Suprapubic skin (tissue), 4 donors: ENCODE measurements at places on chromosomes 2 and 18. TPM values are rescaled to one million over a fixed set of nuclear protein-coding genes. Genes with fewer than 3 reads are reported as not detected.

DNA sequence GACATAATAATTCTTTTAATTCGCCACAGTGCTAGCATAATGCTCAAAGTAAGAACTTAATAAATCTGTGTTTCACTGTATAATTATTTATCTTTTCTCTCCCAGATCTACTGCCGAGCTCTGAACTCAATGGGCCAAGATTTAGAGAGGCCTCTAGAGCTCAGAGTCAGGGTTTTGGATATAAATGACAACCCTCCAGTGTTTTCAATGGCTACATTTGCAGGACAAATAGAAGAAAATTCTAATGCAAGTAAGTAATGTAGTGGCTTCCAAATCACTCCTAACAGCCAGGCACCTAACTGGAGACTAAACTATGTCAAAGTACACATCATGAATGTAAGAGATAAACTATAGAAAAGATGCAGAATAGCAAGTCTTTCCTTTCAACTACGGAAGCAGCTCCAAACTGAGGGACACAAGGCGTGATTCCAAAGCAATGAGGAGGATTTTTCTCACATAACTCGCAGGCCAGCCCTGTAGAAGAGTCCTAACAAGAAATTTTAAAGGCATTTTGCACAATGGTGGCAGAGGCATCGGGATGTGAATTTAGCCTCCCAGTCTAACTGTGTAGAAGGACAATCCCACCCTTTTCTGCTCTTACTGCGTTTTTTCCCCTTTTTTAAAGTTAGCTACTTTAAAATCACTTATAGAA is 12.0 kb downstream of the DSG1 start:
- H3K27ac ChIP-seq: no peak overlapping the region
- peaks cover 8% of the 10 kb centered on the region for H3K36me3 ChIP-seq
- no peak for DNase-seq
- no peaks in the 10 kb centered on the region for H3K27me3 ChIP-seq
- no peaks in the 10 kb centered on the region for H3K4me1 ChIP-seq
- no peak overlapping the region for H3K4me3 ChIP-seq

DNA sequence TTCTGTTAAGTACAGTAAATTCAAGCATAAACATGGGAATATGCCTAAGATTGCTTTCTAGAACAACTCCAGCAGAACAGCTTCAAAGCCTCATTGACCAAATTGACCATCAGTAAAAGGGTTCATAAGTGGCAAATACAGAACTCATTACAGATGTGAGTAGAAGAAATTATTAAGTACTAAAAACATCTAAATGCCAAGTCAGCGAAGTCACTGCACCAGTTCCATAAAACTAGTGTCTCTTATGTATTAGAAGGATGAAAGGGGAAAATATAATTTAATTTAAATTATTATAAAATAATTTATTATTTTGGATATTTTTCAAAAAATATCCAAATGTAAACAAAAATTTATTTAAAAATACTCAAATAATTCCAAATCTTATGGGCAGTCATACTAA is 553.2 kb downstream of the ERBB4 start:
- DNase-seq: no peak
- H3K27ac ChIP-seq: no peak overlapping the region
- H3K36me3 ChIP-seq: no peaks in the 10 kb centered on the region
- no peak overlapping the region for H3K4me3 ChIP-seq
- H3K27me3 ChIP-seq: no peaks in the 10 kb centered on the region

GRCh38 chr18:76419811-76420210 is 75.2 kb downstream of the ZNF516 start:
- H3K4me3 ChIP-seq: no peak overlapping the region
- no peaks in the 10 kb centered on the region for H3K36me3 ChIP-seq
- H3K4me1 ChIP-seq: peaks cover 8% of the 10 kb centered on the region
- no peak overlapping the region for H3K27ac ChIP-seq
- H3K27me3 ChIP-seq: no peaks in the 10 kb centered on the region

- DNase-seq: no peak
- no peak overlapping the region for H3K4me3 ChIP-seq
- H3K27ac ChIP-seq: no peak overlapping the region
- H3K4me1 ChIP-seq: no peaks in the 10 kb centered on the region
- no peaks in the 10 kb centered on the region for H3K27me3 ChIP-seq
These were observed 175.7 kb upstream of the PGAP1 start for GRCh38 chr2:197102231-197102630.

DNA sequence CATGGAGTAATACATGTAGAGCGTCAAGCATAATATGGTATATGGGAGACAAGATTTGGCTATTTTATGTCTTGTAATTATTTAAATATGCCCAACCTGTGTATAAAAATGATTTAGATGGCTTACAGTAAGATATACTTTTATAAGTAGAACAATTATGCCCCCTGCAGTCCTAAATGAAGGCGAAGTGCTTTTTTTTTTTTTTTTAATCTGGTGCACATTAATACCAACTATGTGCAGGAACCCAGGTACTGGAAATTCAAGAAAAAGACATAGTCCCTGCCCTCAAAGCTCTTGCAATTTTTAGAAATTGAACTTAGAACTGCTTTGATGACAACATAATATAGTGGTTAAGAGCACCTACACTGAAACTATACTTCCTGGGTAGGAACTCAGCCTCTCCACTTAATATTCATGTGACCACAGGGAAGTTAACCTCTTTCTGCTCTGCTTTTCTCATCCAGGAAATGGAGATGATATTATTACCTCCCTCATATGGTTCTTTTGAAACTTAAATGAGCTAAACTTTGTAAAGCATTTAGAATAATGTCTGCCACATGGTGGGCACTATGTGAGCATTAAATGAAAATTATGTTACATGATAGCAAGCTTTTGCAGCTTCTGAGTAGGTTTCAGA is 38.1 kb downstream of the AFTPH start:
- no peak overlapping the region for H3K27ac ChIP-seq
- H3K36me3 ChIP-seq: peaks cover 4% of the 10 kb centered on the region
- no peak overlapping the region for H3K4me3 ChIP-seq
- H3K4me1 ChIP-seq: peaks cover 11% of the 10 kb centered on the region
- no peak for DNase-seq
- H3K27me3 ChIP-seq: no peaks in the 10 kb centered on the region

The CCDC141 gene
- 1.0 TPM for total RNA-seq

The DPP10 gene
- total RNA-seq: 0.68 TPM

The EIF5B gene
- 33.2 TPM for total RNA-seq

The CD8B gene
- 1.6 TPM for total RNA-seq

The PTGR3 gene
- 20.4 TPM for total RNA-seq

The HOXD3 gene
- total RNA-seq: 0.55 TPM

The TNP1 gene
- total RNA-seq: not detected

The MGAT4A gene
- total RNA-seq: 10.1 TPM

The NEUROD1 gene
- not detected for total RNA-seq
